ENCODE measurements at places on chromosomes 16 and 17.

DNA sequence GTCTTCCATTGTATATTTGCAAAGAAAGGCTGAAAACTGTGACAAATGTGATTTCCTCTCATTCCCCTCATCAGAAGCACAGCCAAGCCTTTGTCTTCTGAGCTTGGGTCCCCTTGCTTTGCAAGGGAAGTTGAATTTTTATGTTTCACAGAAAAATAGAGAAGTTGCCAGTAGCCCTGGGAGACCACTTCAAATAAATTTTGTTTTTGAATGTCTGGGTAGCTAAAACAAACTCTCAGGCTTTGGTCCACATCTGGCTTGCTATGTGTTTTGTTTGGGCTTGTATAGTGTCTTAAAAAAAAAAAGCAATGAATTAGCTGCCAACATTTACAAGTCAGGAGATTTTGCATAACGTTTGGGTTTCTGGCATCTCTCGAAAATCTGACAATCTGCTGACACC is 24.1 kb downstream of the PIK3R6 start:
- no peak overlapping the region for H3K4me3 ChIP-seq
- DNase-seq: no peak
- no peaks in the 10 kb centered on the region for H3K36me3 ChIP-seq
- H3K27ac ChIP-seq: no peak overlapping the region
- no peaks in the 10 kb centered on the region for H3K27me3 ChIP-seq

- DNase-seq: no peak
- no peaks in the 10 kb centered on the region for H3K4me1 ChIP-seq
- no peaks in the 10 kb centered on the region for H3K27me3 ChIP-seq
- H3K4me3 ChIP-seq: no peak overlapping the region
- H3K36me3 ChIP-seq: no peaks in the 10 kb centered on the region
Measured at GRCh38 chr17:75227729-75228128, 22.2 kb downstream of the NUP85 start.

DNA sequence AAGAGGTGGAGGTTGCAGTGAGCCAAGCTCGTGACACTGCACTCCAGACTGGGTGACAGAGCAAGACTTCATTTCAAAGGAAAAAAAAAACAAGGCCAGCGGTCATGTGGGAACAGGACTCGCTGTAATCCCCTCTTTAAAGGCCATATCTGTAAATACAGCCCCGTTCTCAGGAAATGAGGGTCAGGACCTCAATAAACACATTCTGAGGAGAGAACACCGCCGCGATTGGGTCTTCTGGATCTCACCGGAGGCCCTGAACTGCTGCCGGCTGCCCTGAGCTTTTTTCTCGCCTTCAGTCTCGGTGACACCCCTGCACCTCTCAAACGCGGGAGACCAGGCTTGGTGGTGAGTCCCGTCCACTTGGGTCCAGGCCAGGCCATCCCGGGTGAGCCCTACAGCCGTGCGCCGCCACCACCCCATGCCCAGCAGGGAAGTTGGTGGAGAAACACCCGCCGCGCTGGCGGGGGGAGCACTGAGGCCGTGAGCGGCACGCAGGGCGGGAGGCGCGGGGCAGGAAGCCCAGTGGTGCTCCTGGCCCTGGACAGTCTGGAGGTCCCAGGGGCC is 28.4 kb downstream of the SLC25A10 start:
- H3K4me3 ChIP-seq: no peak overlapping the region
- H3K4me1 ChIP-seq: peaks cover 6% of the 10 kb centered on the region
- H3K27me3 ChIP-seq: no peaks in the 10 kb centered on the region

GRCh38 chr16:85990861-85991301 is 91.9 kb downstream of the IRF8 start:
- no peak overlapping the region for H3K27ac ChIP-seq
- peaks cover 96% of the 10 kb centered on the region for H3K27me3 ChIP-seq
- H3K4me3 ChIP-seq: no peak overlapping the region
- H3K36me3 ChIP-seq: no peaks in the 10 kb centered on the region
- no peak for DNase-seq

GRCh38 chr17:59373882-59374495 is 42.5 kb downstream of the YPEL2 start:
- H3K27me3 ChIP-seq: no peaks in the 10 kb centered on the region
- no peaks in the 10 kb centered on the region for H3K36me3 ChIP-seq
- DNase-seq: peak; percentile 95
- H3K27ac ChIP-seq: peak overlapping the region; percentile 96
- peak overlapping the region; percentile 30 for H3K4me3 ChIP-seq
- H3K4me1 ChIP-seq: peaks cover 86% of the 10 kb centered on the region

DNA sequence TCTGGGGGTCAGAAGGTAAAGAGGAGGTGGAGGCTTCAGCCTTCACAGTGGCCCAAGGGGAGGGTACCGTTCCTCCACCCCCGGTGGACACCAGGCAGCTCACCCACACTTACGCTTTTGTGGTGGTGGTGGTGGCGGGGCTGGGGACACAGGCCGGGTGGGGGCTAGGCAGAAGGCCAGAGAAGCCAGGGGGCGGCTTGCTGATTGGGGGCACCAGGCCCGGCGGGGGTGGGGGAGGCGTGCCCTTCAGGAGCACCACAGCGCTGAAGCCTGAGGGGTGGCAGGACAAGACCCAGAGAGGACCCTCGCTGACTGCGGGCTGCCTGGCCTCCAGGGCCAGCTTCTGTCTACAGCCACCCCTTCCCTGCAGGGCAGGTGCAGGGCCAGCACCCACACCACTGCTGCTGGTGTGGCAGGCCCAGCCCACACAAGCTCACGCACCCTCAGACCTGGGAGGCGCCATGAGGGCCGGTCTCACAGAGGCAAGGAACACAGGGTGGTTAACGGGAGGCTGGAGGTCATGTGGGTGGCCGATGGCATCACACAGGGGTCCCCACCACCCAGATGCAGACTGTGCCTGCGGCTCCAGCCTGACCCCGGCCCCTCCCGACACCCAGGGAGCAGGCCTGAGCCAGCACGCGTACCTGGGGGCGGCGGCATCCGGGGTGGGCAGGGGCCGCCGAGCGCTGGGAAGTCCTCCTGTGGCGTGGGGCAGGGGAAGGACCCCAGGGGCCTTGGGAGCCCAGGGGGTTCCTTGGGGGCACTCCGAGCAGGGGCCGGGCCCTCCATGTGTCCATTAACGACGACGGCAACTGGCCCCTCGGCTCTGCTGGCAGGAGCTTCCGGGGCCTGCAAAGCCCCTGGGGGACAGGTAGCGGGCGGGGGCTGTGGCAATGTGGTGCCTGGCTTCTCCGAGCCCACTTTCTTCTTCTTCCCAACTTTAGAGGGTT is 9.4 kb downstream of the SYNGR3 start:
- H3K27ac ChIP-seq: no peak overlapping the region
- H3K4me1 ChIP-seq: peaks cover 27% of the 10 kb centered on the region
- H3K27me3 ChIP-seq: no peaks in the 10 kb centered on the region
- DNase-seq: no peak

- H3K27me3 ChIP-seq: no peaks in the 10 kb centered on the region
- peaks cover 37% of the 10 kb centered on the region for H3K4me1 ChIP-seq
- DNase-seq: peak; percentile 96
- peaks cover 6% of the 10 kb centered on the region for H3K36me3 ChIP-seq
- H3K4me3 ChIP-seq: peak within 1 kb of the TSS; percentile 73
Measured at GRCh38 chr16:19113577-19114358, at the start of gene ITPRIPL2. Gene ITPRIPL2, plus strand, starts transcription at chr16:19113964. Its CDS starts 498 bp downstream, at chr16:19114462.

All from GM23248 (cell line).